ENCODE measurements at places on chromosomes 12 and 14.

DNA sequence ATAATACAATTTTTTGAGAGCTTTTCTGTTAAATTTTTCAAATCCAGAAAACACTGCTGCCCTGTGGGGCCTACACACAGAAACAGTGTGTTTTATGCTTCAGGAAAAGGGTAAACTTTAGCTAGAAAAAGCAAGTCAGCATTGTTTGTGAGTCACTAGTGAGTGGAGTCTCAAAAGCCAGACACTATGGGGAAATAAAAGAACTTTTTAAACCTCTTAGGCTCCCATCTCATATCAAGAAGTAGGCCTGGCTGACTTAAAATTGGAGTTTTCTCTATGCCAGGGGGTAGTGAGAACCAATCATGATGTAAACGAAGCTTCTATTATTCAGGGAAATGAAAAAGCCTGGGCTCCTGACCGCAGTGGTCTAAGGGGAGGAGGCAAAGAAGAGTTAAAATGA, 12.6 kb downstream of the GPR65 start:
- DNase-seq: no peak

DNA sequence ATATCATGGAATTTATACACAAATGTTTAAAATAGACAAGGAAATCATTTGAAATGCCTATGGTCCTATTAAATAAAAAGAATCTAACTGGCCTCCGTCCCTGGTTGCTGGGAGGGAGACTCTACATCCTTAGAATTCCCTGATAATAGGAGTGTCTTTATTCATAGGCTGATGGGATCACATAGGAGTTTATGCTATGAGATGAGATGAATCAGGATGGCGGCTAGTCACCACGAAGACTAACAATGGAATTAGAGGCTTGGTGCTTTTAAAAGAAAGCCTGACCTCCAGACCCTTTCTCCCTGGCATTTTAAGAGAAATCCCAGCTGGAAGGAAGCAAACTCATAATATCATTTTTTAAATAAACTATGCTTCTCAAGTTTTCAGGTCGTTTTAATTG, 69.7 kb downstream of the SEC23A start:
- no peak for DNase-seq

DNA sequence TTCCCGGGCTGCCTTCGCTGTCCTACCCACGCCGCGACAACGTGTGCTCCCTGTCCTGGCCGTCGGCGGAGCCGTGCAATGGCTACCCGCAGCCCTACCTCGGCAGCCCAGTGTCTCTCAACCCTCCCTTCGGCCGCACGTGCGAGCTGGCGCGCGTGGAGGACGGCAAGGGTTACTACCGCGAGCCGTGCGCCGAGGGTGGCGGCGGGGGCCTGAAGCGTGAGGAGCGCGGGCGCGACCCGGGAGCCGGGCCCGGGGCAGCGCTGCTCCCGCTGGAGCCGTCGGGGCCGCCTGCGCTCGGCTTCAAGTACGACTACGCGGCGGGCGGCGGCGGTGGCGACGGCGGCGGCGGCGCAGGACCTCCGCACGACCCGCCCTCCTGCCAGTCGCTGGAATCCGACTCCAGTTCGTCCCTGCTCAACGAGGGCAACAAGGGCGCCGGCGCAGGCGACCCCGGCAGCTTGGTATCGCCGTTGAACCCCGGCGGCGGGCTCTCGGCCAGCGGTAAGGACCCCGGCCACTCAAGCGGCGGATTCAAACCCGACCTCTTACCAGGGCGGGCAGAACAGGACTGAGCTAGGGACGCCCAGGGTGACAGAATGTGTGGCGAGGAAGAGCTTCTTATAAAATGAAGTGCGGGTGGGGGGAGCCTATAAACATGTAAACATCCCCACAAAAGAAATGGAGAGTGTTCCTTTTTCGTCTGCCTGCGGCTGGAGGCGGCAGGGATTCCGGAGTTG, 503 bp downstream of the HOXC12 start:
- no peak for DNase-seq

- DNase-seq: no peak
These were observed 105.4 kb upstream of the FKBP4 start for GRCh38 chr12:2689393-2689792.

- DNase-seq: no peak
These were observed 42.6 kb upstream of the LRTM2 start for GRCh38 chr12:1777798-1778197.

GRCh38 chr12:56670836-56671235, 17.2 kb downstream of the PTGES3 start:
- no peak for DNase-seq

GRCh38 chr12:2853626-2854025, 3.2 kb downstream of the TEX52 start:
- peak; percentile 98 for DNase-seq

DNA sequence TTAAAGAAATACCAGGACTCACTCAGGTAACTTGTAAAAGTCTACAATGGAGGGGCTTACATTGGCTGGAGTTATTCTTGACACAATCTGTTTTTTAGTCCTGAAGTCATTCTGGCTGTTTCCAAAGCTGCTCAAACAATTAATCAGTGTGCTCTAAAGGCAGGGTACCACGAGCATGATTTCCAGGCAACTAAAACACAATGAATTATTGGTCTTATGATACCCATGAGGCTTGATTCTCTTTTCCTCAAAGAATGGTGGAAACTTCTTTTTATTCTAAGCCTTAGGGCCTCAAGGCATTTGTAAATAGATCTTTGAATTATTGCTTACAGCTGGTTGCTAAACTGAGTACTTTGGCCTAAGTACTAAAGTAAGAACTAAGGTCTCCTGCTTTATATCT, 199.8 kb upstream of the PDZRN4 start:
- no peak for DNase-seq

DNA sequence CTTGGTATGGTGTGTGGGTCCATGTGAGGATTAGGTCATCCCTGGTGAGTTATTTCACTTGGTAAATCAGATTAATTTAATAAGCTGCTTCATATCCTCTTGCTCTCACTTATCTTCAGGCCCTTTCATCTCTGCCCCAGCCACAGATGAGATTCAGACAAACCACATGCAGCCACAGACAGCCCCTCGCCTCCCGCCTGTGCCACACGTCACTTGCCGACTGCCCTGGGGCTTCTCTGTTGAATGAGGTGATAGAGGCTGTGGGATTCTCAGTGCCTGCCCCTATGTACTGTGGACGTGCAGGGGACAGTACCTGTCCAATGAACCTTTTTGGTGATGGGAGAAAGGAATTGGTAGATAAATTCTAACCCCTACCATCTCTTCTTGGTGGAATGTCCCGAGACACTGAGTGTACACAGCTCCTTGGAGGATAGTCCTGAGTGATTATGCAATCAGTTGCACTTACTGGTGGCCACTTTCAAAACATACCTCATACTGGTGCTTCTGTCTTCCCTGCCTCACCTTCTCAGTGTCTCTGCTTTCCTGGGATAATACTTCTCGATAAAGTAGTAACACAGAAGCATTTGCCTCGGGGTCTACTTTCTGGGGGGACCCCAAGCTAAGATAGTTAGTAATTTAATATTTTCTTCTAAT, 248.7 kb downstream of the TTC6 start:
- no peak for DNase-seq

DNA sequence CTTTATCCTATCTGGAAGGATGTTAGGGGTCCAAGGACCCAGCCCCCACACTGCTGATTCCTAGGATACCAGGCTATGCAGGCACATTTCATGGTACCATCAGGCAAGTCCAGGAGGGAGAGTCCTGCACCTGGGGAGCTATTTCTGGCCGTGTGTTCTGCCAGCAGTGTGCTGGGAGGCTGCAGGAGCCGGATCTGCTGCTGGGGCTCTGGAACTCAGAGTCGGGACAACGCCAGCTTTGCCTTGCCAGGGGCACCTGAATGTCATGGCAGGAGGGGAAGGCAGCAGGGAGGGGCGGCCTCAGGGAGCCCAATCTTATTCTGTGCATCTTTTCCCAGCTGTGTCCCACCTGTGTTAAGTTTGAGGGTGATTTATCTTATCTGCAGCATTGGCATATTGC, 17.8 kb downstream of the SRRM4 start:
- no peak for DNase-seq

- no peak for DNase-seq
These were observed 91.8 kb upstream of the KCNA1 start for GRCh38 chr12:4817880-4818279.

- DNase-seq: no peak
These were observed at the start of gene CTSG for GRCh38 chr14:24576182-24576581. TSS of gene CTSG (minus strand) at chr14:24576250. CDS start at chr14:24576223, 27 bp downstream.

- DNase-seq: no peak
These were observed 4.4 kb upstream of the DCP1B start for GRCh38 chr12:2008677-2009076.
